ENCODE measurements at places on chromosomes 2 and 18.

DNA sequence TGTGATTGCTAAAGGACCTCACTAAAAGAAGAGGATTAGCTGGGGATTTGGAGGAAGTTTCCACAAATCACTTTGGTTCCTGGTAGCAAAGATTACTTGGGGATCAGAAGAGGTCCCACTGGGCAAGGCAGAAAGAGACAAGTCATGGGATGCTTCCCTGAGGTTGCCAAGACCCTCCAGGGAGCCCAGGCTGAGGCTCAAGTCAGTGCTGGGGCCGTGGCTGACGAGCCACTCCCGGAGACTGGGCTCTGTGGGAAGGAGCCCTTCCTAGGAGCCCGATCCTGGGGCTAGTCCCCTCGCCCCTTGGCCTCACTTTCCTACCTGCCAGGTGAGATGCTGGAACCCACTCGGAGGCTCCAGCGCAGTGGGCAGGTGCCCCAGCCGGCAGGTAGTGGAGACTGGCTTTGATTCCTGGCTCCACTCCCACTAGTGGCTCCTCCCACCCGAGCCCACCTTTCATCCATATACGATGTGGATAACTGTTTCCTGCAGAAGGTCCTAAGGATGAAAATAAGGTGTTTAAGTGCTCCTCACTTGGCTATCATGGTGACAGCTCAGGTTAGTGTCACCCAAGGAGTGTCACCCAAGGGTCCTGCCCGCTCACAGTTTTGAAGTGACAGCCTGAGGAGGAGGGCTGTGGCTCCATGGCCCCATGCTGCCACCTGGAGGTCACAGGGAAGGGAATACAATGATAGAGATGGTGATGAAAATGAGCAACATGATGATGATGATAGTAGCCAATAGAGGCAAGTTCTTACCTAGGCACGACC lies 100.5 kb downstream of the CAPN13 start:
- peak; percentile 60 for DNase-seq

GRCh38 chr2:121075006-121075551 lies 209.9 kb downstream of the TFCP2L1 start:
- DNase-seq: no peak

DNA sequence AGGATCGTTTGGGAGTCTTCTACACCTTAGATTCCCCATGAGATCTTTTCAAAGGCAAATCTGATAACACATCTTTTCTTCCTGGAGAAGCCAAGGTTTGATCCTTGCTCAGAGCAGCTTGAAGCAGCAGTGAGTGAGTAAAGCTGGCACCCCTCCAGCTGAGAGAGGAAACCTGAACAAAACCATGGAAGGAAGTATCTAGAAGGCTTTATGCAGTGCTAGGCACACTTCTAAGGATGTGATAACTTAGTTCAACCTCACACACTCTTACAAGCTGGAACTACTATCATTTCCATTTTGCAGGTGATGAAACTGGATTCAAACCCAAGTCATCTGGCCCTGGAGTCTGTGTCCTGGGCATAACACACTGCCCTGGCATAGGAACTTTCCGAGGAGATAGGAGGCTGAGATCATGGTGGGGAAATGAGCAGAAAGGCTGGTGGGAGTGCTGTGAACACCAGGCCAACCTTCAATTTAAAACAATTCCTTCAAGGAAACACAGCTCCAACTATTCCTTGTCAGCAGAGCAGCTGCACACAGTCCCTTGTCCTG lies 71.2 kb downstream of the CTAGE1 start:
- DNase-seq: no peak

DNA sequence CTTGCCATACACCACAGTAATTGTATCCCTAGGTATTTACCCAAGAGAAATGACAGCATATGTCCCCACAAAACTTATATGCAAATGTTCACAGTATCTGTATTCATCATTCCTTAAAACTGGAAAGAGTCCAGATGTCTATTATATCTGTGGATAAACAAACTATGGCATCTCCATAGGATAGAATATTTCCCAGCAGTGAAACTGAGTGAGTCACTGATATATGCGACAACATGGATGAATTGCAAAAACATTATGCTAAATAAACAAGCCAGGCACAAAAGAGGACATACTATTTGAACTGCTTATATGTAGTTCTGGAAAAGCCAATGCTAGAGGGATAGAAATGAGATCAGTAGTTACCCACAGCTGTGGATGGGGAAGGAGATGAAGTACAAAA lies 359.4 kb upstream of the DSEL start:
- DNase-seq: no peak

DNA sequence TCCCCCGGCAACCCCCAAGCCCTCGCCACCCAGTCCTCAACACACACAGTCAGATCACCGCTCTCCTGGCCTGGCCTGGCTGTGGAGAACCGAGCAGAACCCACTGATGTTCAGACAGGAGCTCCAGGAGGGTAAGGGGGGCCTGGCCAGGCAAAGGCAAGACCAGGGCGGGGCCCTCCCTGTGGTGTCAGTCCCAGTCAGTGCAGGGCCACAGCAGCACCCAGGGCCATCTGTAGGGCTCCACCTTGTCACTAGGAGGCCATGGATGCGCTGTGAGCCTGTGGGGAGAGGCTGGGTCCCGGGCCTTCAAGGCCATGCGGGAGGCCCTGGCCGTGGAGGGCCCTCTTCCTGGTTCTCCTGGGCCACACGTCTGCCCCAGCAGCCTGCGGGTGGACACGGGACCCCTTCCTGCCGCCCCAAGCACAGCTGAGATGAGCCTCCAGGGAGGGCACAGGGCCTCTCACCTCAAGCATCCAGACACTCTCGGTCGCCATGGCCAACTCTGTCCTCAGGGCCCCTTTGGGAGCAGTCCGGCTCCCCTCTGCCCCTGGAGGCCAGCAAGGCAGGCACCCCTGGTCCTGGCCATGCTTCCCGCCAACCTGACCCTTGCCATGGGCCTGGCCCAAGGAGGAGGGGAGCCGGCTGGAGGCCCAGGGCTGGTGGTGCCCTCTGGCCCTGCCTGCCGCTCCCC lies 2.0 kb downstream of the ANO7 start:
- DNase-seq: no peak

DNA sequence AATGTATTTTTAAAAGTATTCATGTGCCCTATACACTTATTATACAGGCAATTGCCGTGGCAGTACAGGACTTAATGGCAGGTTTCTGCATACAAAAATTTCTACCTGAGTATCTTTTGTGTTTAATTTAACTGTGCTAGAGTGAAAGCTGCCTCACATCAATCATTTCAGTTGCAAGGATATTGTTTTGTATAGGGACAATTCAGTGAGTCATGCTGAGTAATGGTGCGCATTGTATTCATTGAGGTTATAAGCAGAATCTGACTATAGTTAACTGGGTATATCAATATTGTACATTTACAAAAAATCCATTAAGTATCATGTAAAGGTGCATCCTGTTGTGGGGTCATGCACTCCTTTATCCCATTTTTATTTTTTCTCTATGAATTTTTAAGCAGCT lies 121.5 kb downstream of the GCA start:
- DNase-seq: no peak

DNA sequence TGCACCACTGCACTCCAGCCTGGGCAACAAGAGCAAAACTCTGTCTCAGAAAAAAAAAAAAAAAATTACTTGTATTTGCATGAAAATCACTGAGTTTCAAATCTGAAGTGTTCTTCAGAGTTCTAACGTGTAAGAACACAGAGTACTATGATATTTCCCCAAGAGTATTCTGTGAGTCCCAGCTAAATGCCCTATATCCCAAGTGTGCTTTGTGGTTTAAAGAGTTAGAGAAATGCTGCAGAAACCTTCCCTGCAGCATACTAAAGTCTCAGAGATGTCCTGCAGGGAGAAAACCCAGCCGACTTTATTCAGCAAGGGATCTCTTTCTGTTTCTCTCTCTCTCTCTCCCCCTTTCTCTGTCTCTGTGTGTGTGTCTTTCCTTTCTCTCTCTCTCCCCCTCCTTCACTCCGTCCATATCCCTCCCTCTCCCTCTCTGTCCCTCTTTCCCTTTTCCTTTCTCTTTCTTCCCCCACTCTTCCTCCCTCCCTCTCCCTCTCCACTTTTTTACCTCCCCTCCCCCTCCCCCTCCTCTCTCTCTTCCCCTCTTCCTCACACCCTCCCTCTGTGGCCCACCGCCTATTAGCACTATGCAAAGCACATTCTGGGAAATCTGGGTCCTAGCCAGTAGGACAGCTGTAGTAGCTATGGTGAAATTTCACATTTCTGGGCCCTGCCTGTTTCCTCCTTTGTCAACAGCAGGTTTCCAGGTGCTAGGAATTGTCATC lies 54.2 kb downstream of the ACTR2 start:
- no peak for DNase-seq

DNA sequence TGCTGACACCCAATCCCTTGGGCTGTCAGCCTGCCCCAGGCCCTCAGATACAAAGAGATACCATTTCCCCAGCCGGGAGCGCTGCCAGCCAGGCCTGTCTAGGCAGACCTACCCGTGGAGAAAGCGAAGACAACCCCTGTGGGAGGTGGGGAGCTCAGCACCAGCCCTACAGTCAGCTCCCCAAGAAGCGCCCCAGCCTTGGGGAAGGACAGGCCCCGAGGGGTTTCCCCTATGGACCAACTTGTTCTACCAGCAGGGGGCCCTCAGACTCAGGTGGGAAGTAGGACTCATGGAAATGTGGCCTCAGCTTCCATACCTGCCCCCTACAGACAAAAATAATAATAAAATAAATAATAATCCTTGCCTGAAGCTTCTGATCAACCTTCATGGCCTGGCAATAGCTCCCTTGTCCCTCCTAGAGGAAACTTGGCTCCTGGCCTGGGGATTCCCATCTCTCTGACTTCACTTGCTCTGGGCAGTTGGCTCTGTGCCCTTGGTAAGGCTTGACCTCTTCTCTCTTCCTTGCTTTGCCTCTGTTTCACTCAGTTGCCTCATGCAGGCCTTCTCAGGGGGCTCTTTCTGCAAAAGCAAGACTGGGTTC lies 7.0 kb downstream of the SLC35F6 start:
- DNase-seq: no peak

- no peak for DNase-seq
Measured at GRCh38 chr2:99473518-99474083, 16.2 kb downstream of the REV1 start.

- DNase-seq: no peak
Measured at GRCh38 chr2:182242609-182243008, 184.2 kb downstream of the PDE1A start.

DNA sequence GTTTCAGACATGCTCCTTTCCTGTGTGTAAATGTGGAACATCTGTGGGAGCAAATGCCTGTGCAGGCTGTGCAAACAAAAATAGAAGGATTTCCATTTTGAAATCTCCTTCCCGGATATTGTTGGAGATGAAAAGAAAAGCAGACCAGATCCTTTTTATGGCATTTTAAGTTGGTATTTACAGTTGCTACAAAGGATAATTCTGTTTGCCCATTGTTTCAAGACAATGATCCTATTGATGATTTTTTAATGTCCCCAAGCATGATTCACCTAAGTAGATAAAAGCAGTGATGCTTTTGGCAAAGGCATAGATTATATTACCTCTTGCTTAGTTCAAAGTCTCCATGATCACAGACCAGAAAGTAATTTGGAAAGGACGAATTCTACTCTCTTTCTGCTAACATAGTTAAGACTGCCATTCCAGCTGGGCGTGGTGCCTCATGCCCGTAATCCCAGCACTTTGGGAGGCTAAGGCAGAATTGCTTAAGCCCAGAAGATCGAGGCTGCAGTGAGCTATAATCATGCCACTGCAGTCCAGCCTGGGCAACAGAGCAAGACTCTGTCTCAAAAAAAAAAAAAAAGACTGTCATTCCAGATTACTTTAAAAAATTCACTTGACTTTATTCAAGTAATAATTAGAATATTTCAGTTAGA lies 209.6 kb upstream of the SLC39A10 start:
- no peak for DNase-seq

GRCh38 chr2:135047300-135047699 lies at the start of gene MAP3K19:
Gene MAP3K19 (minus strand): TSS chr2:135047447. CDS start chr2:135024647, 22,800 bp downstream.
- DNase-seq: no peak

- no peak for DNase-seq
Measured at GRCh38 chr2:201827621-201828020, 21.3 kb downstream of the CDK15 start.

DNA sequence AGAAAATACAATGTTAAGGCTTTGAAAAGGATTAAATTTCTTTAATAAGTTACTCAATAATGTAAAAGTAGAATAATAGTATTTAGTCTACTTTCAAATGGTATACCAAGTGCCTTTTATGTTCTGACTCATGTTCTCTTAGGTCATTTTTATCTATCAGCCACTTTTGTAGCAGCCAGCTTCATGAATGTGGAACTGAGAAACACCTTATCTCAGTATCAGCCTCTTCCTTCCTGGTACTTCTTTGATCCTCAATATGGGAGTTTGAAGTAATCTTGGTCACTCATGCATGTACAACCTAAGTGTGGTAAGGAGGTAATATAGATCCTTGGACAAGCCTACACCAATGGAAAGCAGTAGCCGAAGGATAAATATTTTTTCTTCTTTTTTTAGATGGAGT lies 180.4 kb upstream of the NRXN1 start:
- no peak for DNase-seq

GRCh38 chr2:239212121-239212928 lies 188.5 kb downstream of the HDAC4 start:
- DNase-seq: no peak

DNA sequence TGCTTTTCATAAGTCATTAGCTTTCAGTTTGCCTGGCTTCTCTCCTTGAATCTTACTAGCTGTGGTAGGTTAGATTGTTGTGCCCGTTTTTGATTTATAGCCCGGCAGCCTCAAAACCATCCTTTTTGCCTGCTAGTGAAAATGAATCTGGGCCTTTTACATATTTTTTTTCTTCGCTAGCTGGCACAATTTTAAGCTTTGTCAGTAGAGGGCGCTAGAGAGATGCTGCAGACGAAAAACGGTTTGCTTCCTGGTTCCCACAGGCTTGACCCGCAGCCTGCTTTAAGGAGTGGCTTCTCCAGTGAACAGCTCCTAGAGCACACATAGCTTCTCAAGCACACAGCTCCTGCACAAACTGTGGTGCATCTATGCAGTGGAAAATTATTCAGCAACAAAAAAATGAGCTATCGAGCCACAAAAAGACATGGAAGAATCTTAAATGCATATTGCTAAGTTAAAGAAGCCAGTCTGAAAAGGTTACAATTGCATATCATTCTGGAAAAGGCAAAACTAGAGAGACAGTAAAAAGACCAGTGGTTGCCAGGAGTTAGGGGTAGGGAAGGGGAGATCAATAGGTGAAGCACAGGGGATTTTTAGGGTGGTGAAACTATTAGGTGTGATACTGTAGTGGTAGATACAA lies 47.9 kb downstream of the E2F6 start:
- no peak for DNase-seq

GRCh38 chr2:205280596-205281236 lies 401.6 kb upstream of the NRP2 start:
- no peak for DNase-seq

DNA sequence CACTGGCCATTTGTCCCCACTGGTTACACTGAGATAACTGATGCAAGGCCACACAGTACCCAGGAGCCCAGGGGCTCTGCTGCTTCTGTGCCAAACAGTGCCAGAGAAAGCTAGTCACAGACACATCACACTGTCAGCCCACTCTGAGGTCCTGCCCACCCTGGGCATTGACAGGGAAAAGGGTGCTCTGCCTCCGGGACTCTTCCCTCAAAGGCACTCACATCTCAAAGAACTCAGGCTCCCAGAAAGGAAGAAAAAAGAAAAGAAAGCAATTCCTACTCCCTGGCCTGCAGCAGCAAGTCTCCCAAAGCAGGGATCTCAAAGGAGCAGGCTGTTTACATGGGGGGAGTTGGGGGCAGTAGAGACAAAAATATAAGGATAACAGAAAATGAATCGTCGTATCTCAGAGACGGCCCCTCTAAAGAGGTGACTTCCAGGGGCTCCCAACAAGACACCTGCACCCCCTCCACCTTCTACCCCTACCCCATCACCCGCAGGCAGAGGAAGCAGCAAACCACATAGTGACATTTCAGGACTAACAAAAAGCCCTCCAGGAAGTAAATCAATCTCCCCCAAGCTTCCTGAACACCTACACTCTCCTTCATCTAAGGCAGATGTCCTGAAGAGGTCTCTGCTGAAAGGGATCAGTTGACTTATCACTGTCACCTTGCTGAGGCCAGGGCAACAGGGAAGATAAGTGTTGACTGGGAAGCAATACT lies 247.6 kb downstream of the TNS1 start:
- no peak for DNase-seq

All from T-helper 9 cell (primary cell).